NCI-H226 (cell line): ENCODE measurements at places on chromosomes 12 and 14.

DNA sequence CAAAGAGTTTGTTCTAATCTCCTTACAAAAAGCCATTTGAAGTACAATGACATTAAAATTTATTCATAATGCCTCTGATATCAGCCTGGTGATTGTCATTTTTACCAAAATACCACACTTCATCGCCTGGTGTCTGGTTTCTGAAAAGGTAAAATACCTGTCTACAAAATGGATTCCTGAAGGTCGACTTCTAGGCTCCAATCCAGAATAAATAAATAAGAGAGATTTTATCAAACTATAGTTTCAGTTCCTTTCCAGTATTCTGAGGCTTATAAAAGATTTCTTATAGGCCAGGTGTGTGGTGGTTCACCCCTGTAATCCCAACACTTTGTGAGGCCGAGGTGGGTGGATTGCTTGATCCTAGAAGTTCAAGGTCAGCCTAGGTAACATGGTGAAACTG, 340.7 kb downstream of the SLC16A7 start:
- no peak for DNase-seq

DNA sequence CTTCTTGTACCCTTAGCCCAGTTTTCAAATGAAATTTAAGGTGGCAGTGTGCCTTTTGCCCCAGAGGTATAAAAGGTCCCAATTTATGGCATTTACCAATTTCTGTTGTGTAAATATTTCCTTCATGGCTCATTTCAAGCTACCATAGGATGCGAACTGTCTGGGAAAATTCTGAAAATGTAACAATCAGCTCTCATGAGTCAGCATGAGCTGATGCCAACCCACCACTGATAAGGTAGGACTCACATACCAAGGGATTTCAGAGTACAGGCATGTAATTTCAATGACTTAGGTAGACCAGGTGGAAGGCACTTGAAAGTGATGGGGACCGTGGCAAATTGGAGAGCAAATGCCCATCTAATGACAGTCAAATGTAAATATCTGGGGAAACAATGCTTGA, 169.5 kb downstream of the TTC8 start:
- DNase-seq, result peak; percentile 85

GRCh38 chr14:24481622-24482324, 26.3 kb downstream of the CMA1 start:
- no peak for DNase-seq

GRCh38 chr14:80150301-80150700, 61.0 kb downstream of the DIO2 start:
- peak; percentile 81 for DNase-seq

- no peak for DNase-seq
These were observed 198.0 kb upstream of the EEA1 start for GRCh38 chr12:93127107-93127560.

DNA sequence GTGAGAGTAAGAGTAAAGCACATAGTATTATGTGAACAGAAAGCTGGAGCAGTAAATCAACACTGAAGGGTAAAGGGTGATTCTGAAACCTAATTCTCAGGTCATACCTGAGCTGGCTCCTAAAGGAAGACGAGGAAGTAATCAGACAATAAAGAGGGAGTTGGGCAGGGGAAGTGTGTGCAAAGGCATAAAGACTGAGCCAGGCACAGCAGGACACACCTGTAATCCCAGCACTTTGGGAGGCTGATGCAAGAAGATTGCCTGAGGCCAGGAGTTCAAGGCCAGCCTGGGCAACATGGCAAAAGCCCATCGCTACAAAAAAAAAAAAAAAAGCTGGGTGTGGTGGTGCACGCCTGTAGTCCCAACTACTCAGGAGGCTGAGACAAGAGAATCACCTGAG, 9.6 kb downstream of the ARF3 start:
- DNase-seq, result no peak

- DNase-seq, result peak; percentile 42
These were observed 218.6 kb downstream of the SYT1 start for GRCh38 chr12:79083181-79083580.

- no peak for DNase-seq
These were observed 41.3 kb upstream of the CMKLR1 start for GRCh38 chr12:108380382-108380781.

DNA sequence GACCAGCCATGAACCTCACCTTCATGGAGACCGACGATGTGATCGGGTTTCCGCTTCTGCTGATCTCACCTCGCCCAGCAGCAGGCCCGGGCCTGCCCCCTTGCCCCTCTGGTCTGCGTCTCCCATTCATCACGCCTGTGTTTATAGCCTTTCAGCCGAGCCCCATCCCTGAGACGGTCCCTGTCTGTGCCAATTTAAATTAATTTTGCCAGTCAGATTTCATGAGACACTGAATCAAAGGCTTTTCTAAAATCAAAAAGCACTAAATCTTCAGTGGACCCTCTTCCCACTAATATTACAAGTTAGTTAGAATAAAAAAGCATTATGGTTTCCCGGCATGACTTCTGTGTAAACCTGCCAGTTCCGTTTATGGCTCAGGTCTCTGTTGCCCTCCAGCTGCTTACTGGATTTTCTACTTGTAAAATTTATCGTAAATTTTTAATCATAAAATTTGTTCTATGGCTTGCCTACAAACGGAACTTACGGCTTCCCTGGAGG, 155.9 kb downstream of the ESRRB start:
- no peak for DNase-seq

DNA sequence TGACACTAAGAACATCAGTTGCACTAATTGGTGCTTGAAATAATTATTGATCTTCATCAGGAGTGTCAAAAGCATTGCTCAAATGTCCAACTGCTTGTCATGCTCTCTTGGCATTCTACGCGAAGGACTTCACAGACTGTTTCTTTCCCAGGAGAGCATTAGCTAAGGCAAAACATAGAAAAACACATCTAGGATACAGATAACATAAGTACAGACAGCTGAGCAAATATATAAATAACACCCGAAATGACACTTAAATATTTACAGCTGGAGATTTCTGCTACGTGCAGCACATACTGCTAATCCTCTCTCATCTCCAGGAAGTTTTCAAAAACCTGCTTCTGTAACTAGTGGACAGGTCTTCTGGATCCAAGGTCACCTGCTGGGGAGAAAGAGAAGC, 120.0 kb upstream of the PRMT8 start:
- DNase-seq, result no peak

DNA sequence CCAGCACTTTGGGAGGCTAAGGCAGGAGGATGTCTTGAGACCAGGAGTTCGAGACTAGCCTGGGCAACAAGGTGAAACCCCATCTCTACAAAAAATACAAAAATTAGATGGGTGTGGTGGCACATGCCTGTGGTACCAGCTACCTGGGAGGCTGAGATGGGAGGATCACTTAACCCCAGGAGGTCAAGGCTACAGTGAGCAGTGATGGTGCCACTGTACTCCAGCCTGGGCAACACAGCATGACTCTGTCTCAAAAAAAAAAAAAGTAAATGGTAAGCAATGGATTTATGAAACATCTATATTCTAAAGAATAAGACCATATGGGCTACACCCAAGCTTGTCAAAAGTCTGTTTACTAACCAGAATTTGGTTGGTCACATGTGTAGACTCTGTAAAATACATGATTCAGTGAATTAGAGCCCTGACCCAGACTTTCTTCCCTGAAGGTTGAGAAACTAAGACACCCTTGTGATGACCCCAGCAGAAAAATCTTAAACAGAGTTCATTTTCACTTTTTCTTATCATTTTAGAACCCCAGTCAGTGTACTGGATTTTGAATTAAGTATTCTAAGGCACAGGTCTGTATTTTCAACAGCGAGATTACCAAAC, 12.1 kb downstream of the FGD6 start:
- DNase-seq, result no peak

DNA sequence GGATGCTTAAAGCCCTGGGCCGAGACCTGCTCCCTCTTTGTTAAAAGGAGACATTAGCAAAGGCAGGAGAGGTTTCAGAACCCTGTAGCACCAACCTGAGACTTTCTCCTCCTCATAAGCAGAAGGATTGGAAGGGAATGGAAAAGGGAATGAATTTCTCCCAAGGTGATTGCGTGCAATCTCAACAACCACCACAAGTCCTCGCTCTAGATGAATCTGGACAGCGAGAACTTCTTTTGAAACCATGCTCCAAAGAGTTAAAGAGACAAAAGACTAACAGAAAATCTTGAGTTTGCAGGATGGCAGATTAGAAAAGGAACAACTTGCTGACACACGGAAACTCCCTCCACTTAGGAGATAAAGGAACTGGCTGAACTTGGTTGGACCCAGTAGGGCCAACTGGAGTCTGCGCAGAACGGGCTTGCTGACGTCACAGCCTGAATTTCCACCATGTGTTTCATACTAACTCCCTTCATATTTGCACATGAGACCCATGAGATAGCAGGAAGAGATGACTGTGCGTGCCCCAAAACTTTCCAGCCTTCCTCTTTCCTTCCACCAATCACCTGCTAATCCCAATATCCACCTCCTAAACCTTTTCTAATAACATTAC, 137.0 kb downstream of the PTPN11 start:
- no peak for DNase-seq

- no peak for DNase-seq
These were observed 77.8 kb upstream of the POC1B start for GRCh38 chr12:89603678-89604077.

DNA sequence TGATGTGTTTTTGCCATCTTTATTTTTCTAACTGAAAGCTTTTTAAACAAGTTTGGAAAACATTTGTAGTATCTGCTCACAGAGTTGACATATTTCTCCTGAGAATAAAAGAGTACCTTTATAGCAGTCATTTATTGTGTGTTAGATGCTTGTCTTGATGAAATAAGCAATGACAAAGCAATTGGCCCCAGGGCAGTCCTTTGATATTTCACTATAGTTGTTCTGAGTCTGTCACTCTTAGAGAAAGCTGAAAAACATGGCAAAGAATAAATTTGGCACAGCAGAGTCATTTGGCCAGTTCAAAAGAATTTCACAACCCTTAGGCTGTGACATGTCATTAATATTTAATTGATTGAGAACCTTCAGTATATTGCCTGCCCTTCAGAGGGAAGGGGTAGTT, 166.2 kb downstream of the PTPRO start:
- DNase-seq, result no peak

- no peak for DNase-seq
These were observed 1.0 kb upstream of the NRIP2 start for GRCh38 chr12:2835691-2836403.

GRCh38 chr14:26766726-26767125, 168.9 kb upstream of the NOVA1 start:
- no peak for DNase-seq

- no peak for DNase-seq
These were observed 43.5 kb downstream of the IPO8 start for GRCh38 chr12:30652034-30652696.

DNA sequence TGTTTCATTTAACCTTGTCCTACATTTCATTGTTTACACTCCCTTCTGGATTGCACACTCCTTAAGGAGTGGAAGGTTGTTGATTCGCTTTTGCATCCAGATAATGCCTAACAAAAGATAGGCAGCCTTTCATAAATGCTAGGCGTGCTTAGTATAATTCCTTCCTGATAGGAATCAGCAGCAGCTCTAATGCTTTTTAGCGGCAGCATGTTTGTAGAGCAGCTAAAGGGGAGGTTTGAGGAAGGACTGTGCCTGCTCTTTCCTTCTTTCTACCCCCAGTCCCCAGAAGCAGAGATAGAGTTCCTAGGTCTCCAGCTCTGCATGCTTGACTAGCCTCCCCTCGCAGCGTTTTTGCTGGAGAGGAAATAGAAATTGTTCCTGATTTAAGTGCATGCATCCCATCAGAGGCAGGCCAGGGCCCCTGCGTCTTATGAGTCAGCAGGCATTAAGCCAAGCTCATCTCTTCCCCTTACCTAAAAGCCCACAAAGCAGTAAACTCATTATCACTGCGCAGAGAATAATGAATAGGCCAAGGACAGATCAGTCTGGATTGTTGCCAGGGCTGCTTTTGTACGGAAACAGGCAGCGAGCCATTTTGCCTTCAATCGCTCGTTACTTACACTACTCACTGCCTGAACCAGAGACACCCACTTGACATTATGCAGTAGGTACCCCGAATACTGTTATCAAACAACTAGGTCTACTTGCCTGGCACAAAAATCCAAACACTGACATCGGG, 14.0 kb upstream of the TBPL2 start:
- peak; percentile 78 for DNase-seq
